ENCODE measurements at places on chromosomes 3 and 15. TPM values are rescaled to one million over a fixed set of nuclear protein-coding genes. Genes with fewer than 3 reads are reported as not detected.

Gene KCNMB2
- not detected for total RNA-seq

- peaks cover 11% of the 10 kb centered on the region for H3K27me3 ChIP-seq
- no peaks in the 10 kb centered on the region for H3K4me1 ChIP-seq
- no peak for DNase-seq
- no peak overlapping the region for H3K27ac ChIP-seq
Measured at GRCh38 chr15:39397883-39398282, 183.0 kb upstream of the THBS1 start.

- H3K27ac ChIP-seq, result no peak overlapping the region
- no peaks in the 10 kb centered on the region for H3K36me3 ChIP-seq
- DNase-seq, result no peak
Measured at GRCh38 chr3:38107911-38108648, 28.8 kb downstream of the ACAA1 start.

DNA sequence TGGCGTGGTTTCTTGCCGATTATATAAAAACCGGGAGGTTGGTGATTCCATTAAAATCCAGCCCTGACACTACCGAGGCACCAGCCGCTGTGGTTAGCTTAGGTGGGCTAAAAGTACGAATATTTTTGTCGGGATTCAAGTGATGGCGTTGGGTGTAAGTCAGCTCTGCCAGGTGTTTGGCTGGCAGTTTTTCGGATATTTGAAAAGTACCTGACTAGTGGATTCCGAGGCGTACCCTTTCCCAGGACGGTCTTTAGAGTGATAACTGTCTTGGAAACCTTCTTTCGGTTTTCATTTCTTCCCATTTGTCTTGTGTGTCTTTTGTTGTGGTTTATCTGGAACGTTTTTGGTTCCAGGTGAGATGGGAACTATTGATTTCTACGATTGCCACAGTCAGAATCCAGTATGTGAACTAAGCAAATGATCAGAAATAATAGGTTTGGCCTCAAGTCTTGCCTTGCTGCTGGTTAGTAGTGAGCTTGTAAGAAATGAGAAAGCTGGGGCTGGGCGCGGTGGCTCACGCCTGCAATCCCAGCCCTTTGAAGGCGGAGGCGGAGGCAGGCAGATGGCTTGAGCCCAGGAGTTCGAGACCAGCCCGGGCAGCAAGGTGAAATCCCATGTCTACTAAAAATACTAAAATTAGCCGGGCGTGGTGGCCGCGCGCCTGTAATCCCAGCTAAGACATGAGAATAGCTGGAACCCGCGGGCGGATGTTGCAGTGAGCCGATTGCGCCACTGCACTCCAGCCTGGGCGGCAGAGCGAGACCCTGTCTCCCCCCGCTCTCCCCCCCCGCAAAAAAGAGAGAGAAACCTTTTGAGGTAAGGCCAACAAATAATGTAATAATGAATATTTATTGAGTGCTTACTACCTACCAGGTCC is 1.4 kb downstream of the FYTTD1 start:
- peak overlapping the region; percentile 91 for H3K27ac ChIP-seq
- peak overlapping the region; percentile 97 for H3K4me3 ChIP-seq
- no peaks in the 10 kb centered on the region for H3K27me3 ChIP-seq
- DNase-seq, result no peak
- H3K4me1 ChIP-seq, result peaks cover 48% of the 10 kb centered on the region

GRCh38 chr3:24837601-24838000 is 343.0 kb upstream of the THRB start:
- H3K4me3 ChIP-seq, result no peak overlapping the region
- H3K27me3 ChIP-seq, result no peaks in the 10 kb centered on the region
- no peaks in the 10 kb centered on the region for H3K36me3 ChIP-seq
- DNase-seq, result no peak

DNA sequence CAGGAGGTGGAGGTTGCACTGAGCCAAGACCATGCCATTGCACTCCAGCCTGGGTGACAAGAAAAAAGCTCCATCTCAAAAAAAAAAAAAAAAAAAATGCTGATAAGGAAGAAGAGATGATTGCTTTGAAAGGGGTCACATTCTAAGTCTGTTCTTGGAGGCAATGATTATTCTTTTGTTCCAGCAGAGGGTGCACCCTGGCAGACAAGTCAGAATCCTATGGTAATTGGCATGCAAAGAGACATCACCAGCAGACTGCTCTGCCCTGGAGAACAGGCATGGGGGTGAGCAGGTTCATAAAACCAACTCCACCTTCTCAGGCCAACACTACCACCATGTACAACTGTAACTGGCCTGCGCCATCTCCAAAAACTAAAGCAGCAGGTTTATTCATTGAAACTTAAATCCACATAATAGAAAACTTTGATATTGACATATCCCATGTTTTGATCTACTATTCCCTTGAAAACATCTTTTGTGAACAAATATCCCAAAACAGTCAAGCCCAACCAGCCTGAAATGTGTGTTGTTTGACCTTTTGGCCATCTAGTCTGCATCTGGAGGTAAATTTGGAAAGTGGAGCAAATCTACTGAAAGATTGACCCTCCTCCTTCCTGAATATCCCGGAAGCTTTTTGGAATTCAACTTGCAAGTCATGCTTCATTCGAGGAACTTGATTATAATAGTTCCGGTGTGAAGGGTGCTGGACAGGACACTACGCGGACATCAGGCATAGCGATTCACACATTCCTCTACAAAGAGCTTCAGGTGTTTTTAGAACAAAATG is 100.3 kb downstream of the MECOM start:
- no peak overlapping the region for H3K4me3 ChIP-seq
- H3K4me1 ChIP-seq, result no peaks in the 10 kb centered on the region
- no peak overlapping the region for H3K27ac ChIP-seq
- no peaks in the 10 kb centered on the region for H3K36me3 ChIP-seq
- H3K27me3 ChIP-seq, result no peaks in the 10 kb centered on the region

Gene ZKSCAN7
- total RNA-seq, result 9.2 TPM

DNA sequence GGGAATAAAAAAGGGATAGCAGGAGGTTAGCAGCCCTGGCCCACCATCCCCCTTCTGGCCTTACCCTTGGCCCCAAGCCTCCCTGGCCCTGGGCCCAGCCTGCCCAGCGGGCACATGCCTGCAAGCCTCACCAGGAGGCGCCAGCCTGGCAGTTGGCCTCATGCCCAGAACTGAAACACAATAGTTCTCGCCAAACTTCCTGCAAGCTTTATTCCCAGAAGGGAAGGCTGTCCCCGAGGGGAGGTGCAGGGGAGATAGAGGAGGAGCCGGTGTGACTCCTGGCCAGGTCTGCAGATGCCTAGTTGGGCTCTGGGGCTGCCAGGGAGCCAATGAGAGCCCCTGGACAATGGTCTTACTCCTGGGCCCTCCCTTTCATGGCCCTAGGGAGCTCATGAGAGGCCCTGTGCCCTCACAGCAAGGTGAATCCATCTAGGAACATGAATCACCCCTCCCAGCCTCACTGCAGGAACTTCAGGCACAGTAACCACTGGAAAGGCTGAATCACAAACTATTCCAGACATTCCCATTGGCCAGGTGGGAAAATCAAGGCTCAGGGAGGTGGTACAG is 4.0 kb downstream of the CCDC33 start:
- H3K4me1 ChIP-seq, result peaks cover 17% of the 10 kb centered on the region
- H3K4me3 ChIP-seq, result no peak overlapping the region
- no peak for DNase-seq
- no peak overlapping the region for H3K27ac ChIP-seq
